ENCODE measurements at places on chromosomes 12 and 14.

GRCh38 chr12:122483969-122484368 is 16.8 kb downstream of the ZCCHC8 start:
- no peak for ATAC-seq

GRCh38 chr12:24078318-24078765 is 128.9 kb upstream of the SOX5 start:
- peak; percentile 15 for ATAC-seq

DNA sequence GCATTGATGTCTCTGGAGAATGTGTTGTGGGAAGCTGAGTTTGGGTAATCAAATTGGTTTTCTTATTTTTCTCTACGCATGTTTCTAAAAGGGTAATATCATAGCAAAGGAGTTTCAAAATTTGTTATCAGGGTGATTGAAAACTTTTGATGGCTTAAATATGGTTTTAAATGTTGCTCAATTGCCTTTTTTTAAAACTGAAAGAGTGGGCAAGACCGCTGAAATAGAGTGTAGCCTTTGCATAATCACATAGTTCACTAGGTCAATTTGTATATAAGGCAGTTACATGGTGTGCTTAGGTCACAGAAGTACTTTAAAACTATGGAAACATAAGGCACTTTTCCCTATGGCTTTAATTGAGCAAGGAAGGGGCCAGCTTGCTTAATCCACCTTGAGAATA is 167.4 kb downstream of the SNAPC1 start:
- no peak for ATAC-seq

DNA sequence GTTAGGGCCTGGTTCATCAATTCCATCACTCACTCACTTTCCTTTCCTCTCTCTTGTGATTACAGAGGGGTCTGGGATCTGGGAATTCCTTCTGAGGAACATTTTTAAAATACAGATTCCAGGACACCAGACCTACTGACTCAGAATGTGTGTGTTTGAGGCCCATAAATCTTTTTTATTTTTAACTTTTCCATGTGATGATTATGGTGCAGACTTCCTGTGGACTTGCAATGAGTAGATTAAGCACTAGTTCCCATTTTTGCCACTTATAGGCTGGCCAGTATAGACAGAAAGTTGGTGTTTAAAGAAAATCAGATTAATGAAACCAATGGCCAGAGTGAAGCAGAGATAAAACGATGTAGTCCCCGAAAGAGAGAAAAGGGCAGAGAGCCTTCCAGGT is 28.1 kb downstream of the SLC41A2 start:
- no peak for ATAC-seq

- ATAC-seq: no peak
Observed at GRCh38 chr14:74444866-74445265, 18.9 kb upstream of the SYNDIG1L start.

DNA sequence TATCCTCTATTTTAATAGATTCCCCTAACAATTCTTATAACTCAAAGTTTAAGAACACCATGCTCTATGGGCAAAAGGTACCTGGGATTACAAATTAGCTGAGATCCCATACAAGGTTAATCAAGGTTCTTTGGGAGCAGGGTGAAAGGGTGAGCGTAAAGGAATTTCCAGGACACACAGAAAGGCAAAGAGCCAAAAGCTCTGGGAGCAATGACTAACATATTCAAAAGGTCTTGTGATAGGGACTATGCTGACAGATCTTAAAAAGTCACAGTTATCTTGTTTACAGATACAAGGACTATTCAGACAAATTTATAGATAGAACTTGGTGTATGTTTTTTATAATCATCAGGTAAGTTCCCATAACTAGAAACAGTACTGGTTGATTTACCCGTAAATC is 19.5 kb upstream of the PPFIBP1 start:
- ATAC-seq: no peak

DNA sequence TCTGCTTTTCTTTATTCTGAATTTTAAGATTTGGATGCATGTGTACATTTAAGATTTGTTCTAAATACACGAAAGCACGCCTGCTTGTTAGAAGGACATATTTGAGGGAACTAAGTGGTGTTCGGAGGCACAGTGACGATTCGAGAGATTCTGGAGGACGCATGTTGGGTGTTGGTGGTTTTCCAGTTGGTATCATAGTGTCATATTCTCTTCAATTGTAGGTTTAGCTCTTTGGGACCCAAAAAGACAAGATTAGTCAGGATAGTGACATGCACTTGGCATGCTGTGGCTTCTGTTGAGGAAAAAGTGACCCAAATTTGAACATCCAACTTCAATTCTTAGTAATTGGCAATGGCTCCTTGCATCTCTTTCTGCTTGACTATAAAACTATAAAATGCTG is 30.1 kb downstream of the PRKCH start:
- no peak for ATAC-seq

Data from motor neuron (in vitro differentiated cells).